ENCODE measurements at places on chromosomes 11 and 22. TPM values are rescaled to one million over a fixed set of nuclear protein-coding genes. Genes with fewer than 3 reads are reported as not detected.

GRCh38 chr11:56783448-56784041, 35.0 kb upstream of the OR9G4 start:
- no peaks in the 10 kb centered on the region for H3K36me3 ChIP-seq
- H3K27me3 ChIP-seq: no peaks in the 10 kb centered on the region

DEUP1 gene
- total RNA-seq: 2.4 TPM

GRCh38 chr22:38126928-38127668, 16.6 kb upstream of the BAIAP2L2 start:
- DNase-seq: no peak
- no peak overlapping the region for H3K4me3 ChIP-seq
- H3K4me1 ChIP-seq: no peaks in the 10 kb centered on the region
- no peaks in the 10 kb centered on the region for H3K27me3 ChIP-seq

DNA sequence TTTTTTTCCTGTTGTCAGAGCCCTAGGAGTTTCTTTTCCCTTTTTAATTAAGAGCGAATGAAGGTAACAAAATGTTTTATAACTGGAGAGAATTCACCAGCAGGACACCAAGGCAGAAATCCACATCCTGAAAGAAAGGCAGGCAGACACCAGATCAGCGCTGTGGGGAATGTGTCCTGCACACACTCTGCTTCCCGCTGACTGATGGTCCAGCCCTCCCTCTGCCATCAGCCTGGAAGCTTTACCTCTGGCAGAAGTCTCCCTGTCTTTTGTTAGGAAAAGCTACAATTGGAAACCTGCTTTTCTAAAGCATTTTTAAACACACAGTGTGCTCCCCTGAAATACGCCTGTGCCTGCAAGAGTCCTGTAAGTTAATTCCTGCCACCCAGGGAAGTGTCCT, 638.5 kb downstream of the NTM start:
- no peak for DNase-seq
- no peaks in the 10 kb centered on the region for H3K36me3 ChIP-seq
- H3K27me3 ChIP-seq: no peaks in the 10 kb centered on the region
- no peaks in the 10 kb centered on the region for H3K4me1 ChIP-seq
- H3K27ac ChIP-seq: no peak overlapping the region

- DNase-seq: no peak
- peak overlapping the region; percentile 83 for H3K27ac ChIP-seq
- H3K4me3 ChIP-seq: peak overlapping the region; percentile 100
- H3K4me1 ChIP-seq: peaks cover 18% of the 10 kb centered on the region
These were observed 418 bp downstream of the ACO2 start for GRCh38 chr22:41469218-41469851.

- no peaks in the 10 kb centered on the region for H3K36me3 ChIP-seq
- H3K27me3 ChIP-seq: no peaks in the 10 kb centered on the region
- no peak overlapping the region for H3K27ac ChIP-seq
These were observed 86.1 kb upstream of the BDNF start for GRCh38 chr11:27786331-27786730.

GRCh38 chr11:102382384-102382783, 35.4 kb downstream of the BIRC2 start:
- H3K4me1 ChIP-seq: no peaks in the 10 kb centered on the region
- no peak overlapping the region for H3K27ac ChIP-seq
- H3K36me3 ChIP-seq: peaks cover 7% of the 10 kb centered on the region
- no peak overlapping the region for H3K4me3 ChIP-seq
- no peaks in the 10 kb centered on the region for H3K27me3 ChIP-seq

C11orf86 gene
- not detected for total RNA-seq

GRCh38 chr22:36727927-36728488, 24.5 kb upstream of the CACNG2 start:
- H3K27ac ChIP-seq: no peak overlapping the region
- no peak for DNase-seq
- no peaks in the 10 kb centered on the region for H3K36me3 ChIP-seq
- H3K4me3 ChIP-seq: no peak overlapping the region

DNA sequence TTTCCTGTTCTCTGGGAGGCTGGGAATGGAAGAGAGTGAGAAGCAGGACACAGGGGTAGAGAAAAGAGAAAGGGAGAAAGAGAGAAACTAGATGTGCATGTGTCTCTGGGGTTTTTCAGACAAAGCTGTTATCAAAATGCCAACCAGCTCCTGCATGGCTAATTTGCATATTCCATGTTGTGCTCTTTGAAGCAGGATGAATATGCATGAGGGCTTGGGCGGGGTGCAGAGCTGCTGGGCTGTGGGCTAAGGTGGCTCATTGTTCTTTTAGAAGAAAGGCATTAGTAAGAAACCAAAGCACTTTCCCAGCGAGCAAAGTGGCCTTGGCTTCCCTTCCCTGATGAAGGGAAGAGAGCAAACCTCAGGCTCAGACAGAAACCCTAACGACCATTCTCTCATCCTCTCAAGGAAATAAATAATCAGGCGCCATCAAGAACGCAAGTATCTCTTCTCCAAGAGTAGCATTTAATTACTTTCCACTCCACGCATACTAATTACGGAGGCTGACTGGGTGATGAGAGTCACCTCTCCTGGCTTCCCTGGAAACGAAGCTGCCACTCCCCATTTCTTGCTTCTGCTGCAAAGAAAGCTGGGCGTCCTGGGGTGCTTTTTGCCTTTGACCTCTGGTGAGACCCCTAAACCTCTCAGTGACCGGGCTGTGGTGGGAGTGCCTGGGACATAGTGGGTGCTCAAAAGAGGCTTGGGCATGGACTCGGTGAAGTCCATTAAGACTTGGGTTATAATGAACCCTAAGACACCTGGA, 54.2 kb downstream of the FEZ1 start:
- no peak for DNase-seq
- H3K4me1 ChIP-seq: no peaks in the 10 kb centered on the region
- no peaks in the 10 kb centered on the region for H3K27me3 ChIP-seq
- H3K36me3 ChIP-seq: no peaks in the 10 kb centered on the region
- H3K27ac ChIP-seq: no peak overlapping the region

NPTXR gene
- 5.8 TPM for total RNA-seq

DKK3 gene
- 115 TPM for total RNA-seq

DNA sequence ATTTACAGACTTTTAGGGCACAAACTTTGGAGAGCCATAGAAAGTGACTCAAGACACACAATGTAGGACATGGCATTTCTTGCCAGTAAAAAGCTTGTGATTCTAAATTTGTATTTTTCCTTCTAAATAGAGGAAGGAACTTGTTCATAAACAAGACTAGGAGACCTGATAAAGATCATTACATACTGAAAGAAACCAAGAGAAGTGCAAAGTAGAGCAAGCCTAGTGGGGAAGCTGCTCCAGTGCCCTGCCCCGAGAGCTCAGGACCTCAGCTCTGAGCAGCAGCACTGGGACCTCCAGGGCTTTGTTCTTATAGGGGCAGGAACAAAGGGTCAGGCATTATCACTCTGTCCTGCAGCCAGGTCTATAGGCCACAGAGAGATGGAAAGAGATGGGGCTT, 7.2 kb downstream of the IRAG1 start:
- H3K27me3 ChIP-seq: no peaks in the 10 kb centered on the region
- DNase-seq: no peak
- H3K27ac ChIP-seq: no peak overlapping the region
- H3K4me3 ChIP-seq: no peak overlapping the region
- no peaks in the 10 kb centered on the region for H3K36me3 ChIP-seq

DNA sequence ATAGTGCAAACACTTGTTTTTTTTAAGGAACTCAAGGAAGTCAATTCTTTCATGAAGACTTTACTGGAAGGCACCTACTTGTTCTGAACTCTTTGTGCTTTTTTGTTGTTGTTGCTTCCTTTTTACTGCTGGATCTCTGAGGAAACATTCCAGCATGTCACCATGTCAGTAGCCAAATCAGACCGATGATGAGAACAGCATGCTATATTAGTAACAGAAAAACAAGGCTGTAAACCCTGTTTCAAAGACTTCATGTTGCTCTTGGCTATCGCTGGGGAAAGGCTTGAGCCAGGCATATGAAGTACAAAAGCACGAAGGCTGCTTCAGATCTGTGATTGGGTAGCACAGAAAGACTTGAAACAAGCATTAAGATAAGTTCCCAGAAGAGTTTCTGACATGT, 125.6 kb upstream of the SLC5A12 start:
- no peaks in the 10 kb centered on the region for H3K4me1 ChIP-seq
- H3K27ac ChIP-seq: peak overlapping the region; percentile 45
- H3K36me3 ChIP-seq: no peaks in the 10 kb centered on the region
- no peak overlapping the region for H3K4me3 ChIP-seq
- no peak for DNase-seq

MYRF gene
- total RNA-seq: 41.2 TPM

- no peak overlapping the region for H3K27ac ChIP-seq
- no peaks in the 10 kb centered on the region for H3K27me3 ChIP-seq
- H3K36me3 ChIP-seq: no peaks in the 10 kb centered on the region
- peaks cover 30% of the 10 kb centered on the region for H3K4me1 ChIP-seq
- DNase-seq: no peak
- H3K4me3 ChIP-seq: no peak overlapping the region
These were observed 99.4 kb upstream of the PITPNB start for GRCh38 chr22:28018461-28018927.

MAPK8IP1 gene
- 15.4 TPM for total RNA-seq

DNA sequence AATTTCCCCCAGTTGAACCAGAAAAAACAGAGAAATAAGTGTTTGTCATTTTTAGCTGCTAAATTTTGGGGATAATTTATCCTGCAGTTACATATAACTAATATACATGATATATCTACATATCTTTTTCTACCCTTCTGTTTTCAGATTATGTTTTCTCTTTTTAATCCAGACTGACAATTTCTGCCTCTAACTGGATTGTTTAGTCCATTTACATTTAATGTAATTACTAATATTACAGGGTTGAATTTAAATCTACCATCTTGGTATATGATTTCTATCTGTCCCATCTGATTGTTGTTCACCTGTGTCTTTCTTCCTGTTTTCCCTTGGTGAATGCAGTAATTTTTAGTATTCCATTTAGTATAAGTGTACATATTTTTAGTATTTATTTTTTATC, 5.7 kb downstream of the NNMT start:
- H3K36me3 ChIP-seq: no peaks in the 10 kb centered on the region
- no peak overlapping the region for H3K27ac ChIP-seq
- no peaks in the 10 kb centered on the region for H3K4me1 ChIP-seq
- H3K27me3 ChIP-seq: no peaks in the 10 kb centered on the region
- H3K4me3 ChIP-seq: no peak overlapping the region

LRRC32 gene
- 38.3 TPM for total RNA-seq

DNA sequence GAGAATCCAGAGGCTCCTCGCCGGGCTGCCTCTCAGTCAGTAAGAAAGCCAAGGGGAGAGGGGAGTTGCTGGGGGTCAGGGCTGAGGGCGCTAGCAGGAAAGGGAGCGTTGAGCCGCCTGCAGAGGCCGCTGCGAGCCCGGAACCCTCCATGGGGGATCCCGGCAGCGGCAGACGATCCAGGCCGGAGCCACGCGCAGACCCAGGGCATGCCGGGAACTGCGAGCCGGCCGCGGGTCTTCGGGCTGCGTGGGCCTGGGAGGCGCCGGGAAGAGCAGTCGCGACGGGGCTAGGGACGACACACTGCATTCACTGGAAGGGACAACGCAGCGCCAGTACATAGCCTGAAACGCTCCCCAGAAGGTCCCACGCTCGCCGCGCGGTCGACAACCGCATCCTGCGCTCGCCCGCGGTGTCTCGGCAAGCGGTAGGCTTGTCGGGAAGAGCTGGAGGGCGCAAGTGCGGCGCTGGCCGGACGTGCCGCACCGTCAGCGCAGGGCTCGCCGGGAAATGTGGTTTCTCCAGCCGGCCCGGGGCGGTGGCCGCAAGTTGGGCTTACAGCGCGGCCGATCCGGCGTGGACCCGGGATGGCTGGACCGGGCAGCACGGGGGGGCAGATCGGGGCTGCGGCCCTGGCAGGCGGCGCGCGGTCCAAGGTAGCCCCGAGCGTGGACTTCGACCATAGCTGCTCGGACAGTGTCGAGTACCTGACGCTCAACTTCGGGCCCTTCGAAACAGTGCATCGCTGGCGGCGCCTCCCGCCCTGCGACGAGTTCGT, at the start of gene LZTR1:
Gene LZTR1, plus strand, starts transcription at position 511 of the 776 bp plus-strand sequence. Its CDS starts 75 bp downstream, at position 586.
- DNase-seq: peak; percentile 90
- H3K36me3 ChIP-seq: peaks cover 6% of the 10 kb centered on the region
- H3K27me3 ChIP-seq: no peaks in the 10 kb centered on the region
- peaks cover 22% of the 10 kb centered on the region for H3K4me1 ChIP-seq

MPST gene
- 59.2 TPM for total RNA-seq

GRCh38 chr11:96388891-96389719, 607 bp downstream of the CCDC82 start:
- H3K4me1 ChIP-seq: peaks cover 4% of the 10 kb centered on the region
- DNase-seq: peak; percentile 87
- no peaks in the 10 kb centered on the region for H3K36me3 ChIP-seq
- H3K4me3 ChIP-seq: peak overlapping the region; percentile 73
- no peaks in the 10 kb centered on the region for H3K27me3 ChIP-seq

DNA sequence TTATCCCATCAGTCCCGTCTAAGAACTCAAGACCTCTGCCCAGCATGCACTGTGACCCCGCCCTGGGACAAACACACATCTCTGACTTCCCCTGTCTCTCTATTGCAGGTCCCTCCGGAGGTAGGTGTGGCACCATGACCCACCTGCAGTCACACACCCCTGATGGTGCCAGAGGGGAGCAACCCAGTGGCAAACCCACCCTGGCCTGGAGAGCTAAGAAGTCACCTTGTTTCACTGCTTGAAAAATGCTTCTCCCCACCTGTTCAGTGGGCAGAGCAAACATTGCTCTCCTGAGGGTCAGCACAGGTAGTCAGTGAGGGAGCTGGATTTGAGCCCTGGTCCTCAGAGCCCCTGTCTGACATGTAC, 23.9 kb downstream of the CAPN1 start:
- H3K36me3 ChIP-seq: peaks cover 38% of the 10 kb centered on the region
- H3K27me3 ChIP-seq: no peaks in the 10 kb centered on the region
- H3K4me3 ChIP-seq: no peak overlapping the region

DNA sequence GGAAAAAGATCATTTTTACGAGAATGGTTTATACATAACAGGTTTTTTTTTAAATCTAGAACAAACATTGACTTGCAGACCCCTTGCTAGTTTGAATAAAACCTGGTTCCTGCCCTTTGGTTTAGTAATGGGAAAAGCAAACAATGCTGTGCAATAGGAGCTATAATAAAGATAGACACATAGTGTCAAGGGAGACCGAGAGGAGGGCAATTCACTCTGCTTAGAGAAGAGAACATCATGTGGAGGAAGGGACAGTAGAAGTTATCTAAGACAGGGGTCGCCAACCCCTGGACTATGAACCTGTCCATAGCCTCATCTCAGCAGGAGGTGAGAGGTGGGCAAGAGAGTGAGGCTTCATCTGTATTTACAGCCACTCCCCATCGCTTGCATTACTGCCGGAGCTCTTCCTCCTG, 7.0 kb upstream of the RDX start:
- no peak for DNase-seq
- no peak overlapping the region for H3K4me3 ChIP-seq
- no peaks in the 10 kb centered on the region for H3K36me3 ChIP-seq
- no peaks in the 10 kb centered on the region for H3K27me3 ChIP-seq
